Type B pancreatic cell (in vitro differentiated cells): ENCODE measurements at places on chromosomes 12 and 14.

DNA sequence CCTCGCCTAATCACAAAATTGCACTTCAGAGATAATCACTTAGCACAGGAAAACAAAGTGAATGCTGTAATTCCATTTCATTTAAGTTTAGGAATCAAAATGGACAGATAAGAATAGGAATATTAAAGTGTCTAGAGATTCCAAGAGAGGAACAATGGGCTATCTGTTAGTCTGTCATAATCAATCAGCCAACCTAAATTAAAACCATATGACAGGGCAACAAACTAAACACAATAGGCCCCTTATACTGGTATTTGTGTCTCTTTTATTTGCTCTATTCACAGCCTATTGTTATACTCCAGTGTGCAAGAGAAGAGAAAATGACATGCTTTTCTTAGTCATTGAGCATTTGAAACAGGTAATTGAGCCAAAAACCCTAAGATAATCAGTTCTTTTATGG is 259.4 kb downstream of the PRKD1 start:
- DNase-seq: no peak

GRCh38 chr14:69924201-69924600 is 45.0 kb downstream of the SMOC1 start:
- no peak for DNase-seq

GRCh38 chr12:49261721-49262120 is 3.2 kb upstream of the TUBA1C start:
- no peak for DNase-seq

DNA sequence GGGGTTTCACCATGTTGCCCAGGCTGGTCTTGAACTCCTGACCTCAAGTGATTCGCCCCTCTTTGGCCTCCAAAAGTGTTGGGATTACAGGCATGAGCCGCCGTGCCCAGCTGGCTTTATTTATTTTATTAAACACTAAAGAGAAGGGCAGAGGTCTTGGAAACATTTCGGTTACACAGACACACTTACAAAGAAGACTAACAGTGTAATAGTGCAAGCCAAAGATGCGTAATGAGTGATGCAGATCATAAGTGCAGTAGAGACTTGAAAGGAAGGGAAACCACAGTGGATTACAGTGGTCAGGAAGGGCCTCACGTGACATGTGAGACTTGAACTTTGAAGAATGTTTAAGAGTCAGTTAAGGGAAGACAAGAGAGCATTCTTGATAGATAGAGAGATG is 33.9 kb upstream of the CDK17 start:
- no peak for DNase-seq

- no peak for DNase-seq
Observed at GRCh38 chr12:57487055-57487596, 742 bp upstream of the MARS1 start.

DNA sequence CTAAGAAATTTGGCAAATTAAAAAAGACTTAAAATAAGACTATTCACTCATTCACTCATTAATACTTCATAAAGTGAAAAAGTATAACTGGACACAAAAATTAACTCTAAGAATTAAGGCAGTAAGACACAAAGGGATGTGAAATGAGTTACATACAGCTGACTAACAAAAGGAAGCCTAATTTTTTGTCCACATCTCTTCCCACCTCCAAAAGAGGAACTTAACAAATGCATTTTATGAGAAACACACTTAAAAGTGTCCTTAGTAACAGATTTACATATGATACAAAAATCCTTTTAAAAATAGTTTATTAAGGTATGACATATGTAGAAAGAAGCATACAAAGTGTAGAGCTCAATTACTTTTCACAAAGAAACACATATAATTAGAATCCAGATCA is 88.9 kb downstream of the NUMB start:
- no peak for DNase-seq

DNA sequence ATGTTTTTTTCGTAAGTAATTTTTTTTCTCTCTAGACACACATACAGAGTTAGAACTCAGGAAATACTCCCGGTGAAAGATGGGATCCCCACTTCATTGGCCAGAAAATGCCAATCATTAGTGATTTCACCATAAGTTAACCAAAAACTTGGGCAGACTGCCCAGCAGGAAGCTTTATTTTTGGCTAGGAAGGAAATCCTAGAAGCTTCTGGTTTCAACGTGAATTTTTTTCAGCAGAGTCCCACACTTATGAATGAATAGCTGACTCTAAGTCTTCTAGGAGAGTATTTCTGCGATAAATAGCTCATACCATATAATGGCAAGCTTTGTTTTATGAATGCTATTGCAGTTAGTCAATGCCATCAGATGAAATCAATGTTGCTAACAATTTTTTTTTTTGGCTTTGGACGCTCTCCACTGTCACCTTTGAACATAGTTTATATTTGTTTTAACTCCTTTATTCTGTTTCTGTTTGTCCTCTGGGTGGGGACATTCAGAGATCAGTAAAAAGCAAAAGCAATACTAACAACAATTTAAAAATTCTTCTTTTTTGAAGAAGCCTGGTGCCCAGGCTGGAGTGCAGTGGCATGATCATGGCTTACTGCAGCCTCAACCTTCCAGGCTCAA is 9.5 kb downstream of the PPP1CC start:
- no peak for DNase-seq

GRCh38 chr14:94446126-94446525 is 6.5 kb downstream of the SERPINA11 start:
- no peak for DNase-seq

DNA sequence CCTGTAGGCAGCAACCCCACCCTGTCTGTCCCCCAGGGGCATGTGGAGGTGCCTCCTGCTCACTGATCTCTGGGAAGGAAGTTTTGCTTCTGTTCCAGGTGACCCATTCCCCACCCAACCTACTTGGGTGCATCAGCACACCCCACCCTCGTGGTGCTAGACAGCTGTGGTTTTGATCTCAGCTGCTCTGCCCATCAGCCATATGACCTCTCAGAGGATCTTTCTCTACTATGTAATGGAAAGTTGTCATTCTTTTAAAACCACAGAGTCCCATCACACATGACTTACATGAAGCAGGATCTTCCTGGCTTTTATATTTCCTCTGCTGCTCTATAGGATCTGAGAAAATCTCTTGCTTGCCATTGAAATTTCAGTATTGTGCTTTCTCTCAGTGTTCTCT is 13.5 kb upstream of the KRT82 start:
- no peak for DNase-seq
